ENCODE measurements at places on chromosomes 1 and 21. TPM values are rescaled to one million over a fixed set of nuclear protein-coding genes. Genes with fewer than 3 reads are reported as not detected.
A peak's percentile ranks its signal among the peaks of the same experiment; 100 is the strongest.

DNA sequence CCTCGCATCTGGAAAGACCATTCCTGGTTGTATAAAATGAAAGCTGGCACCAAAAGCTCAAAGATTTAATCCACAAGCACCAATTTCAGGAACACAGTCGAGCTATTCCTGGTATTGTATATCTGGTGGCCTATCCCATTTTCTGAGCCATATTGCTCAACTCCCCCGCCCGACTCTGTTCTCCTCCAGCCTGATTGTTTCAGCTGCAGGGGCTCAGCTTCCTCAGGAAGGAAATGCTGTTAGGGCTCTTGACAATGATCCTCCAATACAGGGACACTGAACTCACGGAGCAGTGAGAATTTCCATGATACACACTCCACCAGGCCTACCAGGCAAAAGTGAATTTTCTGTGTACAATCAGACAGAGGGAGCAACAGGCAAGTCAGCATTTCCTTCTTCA, 16.9 kb upstream of the TDRD10 start:
- peak; percentile 57 for DNase-seq

FAM177B gene
- 0.18 TPM for total RNA-seq

DNA sequence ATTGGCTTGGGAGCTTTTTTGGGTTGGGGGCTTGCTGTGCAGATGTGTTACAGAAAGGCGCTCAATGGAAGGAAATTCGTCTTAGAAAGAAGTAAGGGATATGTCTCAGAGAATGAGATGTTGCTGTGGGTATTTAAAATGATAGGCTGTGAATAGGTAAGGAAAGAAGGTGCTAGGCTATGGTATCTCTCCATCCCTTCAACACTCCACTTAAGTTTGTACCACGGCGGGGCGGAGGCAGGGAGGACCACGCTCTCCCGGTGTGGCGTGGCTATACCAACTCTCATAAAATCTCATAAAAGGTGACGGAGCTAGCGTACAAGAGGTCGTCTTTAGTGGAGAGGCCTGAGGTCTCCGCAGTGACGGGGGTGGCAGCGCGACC, 305 bp upstream of the RPS6KC1 start:
- no peak for DNase-seq

DNA sequence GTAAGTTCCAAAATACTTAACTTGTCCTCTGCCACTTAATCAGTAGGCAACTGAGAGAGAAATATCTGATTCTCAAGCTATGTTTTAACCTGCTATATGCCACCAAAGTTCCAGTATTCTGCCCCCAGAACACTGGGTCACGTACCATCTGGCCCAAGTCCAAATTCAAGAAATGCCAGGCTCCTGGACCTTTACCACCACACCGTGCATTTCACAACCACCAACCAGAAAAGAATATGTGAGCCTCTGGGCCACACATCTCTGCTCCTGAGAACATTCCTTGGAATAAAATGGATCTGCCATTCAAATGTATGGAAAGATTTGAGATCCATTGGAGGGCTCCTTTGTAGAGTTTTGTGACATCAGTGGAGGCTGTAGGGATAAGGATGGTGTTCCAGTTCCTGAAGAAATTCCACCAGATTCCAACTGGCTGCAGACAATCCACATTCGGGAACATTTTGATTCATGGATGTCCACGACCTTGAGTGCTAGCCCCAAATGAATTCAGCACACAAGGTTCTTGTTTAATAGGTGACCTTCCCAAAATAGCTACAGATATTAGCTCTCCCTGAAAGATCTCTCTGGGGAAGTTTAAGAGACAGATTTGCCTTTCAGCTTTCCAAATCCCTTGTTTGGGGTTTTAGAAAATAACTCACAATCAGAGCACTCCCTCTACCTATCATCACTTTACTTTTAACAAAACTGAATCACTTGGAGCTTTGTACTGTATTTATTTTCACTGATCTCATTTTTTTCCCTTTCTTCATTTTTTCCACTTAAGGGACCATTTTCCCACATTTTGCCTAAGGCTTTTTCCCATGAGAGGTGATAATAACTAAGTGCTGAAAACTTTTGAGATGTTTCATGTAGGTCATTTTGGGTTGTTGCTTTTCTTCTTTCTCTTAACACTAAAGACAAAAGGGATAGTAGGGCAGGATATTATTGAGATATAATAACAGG, 128.4 kb upstream of the ZC3H11B start:
- DNase-seq = no peak

LMX1A gene
- not detected for total RNA-seq

- DNase-seq = no peak
Measured at GRCh38 chr1:33727310-33727709, 136.6 kb upstream of the HMGB4 start.

KRTAP11-1 gene
- not detected for total RNA-seq

GRCh38 chr1:19754482-19754881, 45.2 kb downstream of the TMCO4 start:
- DNase-seq = peak; percentile 73

DNA sequence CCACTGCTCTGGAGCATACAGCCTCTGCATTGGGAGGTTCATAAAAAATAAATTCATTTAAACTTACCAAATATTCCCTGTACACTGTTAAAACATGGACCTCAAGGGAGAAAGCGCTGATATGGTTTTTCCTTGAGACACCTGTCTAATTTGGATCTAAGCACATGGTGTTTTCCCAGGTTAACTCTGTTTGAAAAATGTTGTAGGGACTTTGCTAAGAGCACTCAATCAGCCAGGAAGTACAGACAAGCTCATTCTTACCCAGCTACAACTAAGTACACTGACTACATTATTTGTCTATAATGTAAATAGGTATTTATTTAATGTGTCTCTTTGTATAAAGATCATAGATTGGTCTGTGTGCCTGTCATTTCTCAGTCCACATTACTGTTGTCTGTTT, 61.8 kb upstream of the BCAR3 start:
- DNase-seq = no peak

DNA sequence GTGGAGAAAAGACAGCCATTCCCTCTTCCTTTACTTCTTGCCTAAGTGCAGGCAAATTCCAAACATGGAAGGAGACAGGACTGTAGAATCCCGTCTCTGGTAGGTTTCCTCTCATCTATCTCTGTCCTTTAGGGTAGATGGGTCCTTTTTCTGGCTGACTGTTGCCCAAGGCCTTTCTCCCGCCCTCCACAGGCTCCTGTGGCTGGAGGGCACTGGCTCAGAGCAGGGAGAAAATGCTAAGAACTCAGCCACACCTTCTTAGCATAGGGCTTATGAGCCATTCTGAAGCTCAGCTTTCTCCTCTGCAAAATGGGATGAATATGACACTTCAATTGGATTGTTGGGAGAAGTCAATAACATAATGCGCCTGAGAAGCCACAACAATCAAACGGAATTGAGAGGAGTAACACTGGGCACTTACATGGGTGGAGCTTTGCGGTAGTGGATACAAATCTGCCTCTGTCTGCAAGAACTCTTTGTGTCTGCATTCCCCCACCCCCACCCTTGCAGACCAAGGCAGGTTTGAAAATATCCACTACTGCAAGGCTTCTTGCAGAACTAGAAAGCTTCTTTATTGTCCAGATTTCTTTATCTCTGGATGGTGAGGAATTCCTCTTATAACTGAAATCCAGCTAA, 94.7 kb downstream of the CSMD2 start:
- DNase-seq = no peak

EPHA8 gene
- not detected for total RNA-seq

- no peak for DNase-seq
Measured at GRCh38 chr1:211938561-211938997, 96.8 kb downstream of the INTS7 start.

- DNase-seq = no peak
Measured at GRCh38 chr21:32064281-32064910, 191.6 kb downstream of the HUNK start.

DNA sequence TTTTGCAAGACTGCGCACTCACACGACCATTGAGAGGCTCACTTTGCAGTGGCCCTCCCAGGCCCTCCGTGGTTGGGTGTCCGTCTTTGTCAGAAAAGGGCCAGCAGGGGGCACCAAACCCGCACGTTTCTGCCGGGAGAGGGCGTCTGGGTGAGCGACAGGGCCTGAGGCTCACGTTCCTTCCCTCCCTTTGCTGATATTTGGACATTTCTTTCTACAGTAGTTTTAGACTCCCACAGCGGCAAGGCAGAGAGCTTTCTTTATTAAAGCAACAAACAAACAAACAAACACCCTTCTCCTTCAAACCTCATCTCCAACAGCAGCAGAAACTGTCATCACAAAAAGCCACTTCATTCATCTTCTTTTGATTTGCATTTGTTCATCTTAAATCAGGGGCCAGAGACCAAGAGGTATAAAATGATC, 79.2 kb upstream of the WDR26 start:
- peak; percentile 96 for DNase-seq

FMN2 gene
- total RNA-seq = 1.1 TPM
